Stimulated activated CD4-positive, alpha-beta T cell treated with anti-CD3 and anti-CD28 coated beads, TNF-alpha, amount 100 ng/mL, for 1 hour (primary cell): ENCODE measurements at places on chromosomes 1 and 21.

DNA sequence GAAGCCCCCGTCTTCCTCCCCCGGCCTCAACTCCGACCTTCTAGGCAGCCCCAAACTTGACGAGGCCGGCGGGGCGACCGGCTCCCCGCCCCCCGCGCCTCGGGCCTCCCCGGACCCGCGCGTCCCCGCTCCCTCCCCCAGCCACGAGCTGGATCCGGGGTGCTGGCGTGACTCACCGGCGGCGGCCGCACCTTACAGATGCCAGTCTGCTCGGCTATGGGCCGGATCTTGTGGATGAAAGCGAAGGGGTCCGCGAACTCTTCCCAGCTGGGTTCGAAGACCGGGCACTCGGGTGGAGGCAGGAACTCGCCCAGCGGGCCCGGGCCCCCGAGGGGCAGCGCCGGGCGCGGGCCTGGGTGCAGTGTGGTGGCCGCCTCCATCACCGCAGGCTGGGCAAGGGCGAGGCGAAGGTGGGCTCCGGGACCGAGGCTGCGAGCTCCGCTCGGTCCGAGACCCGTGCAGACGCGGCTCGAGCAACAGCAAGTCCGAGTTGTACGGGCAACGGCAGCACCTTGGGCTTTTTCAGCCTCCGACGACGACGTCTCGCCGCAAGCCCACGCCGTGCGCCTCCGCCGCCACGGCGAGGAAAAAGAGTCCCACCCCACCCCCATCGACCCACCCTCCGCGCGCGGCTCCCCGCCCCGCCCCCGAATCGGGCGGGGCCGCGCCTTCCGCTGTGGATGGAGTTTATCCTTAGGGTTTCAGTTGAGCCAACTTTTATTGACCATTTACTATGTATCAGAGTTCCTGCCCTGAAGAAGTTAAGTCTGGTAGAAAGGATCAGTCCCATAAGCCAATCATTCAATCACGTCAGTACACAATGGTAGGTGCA lies at the start of gene KDM5B:
Gene KDM5B (minus strand): TSS at position 496 of the 832 bp plus-strand sequence. CDS start 116 bp downstream, at position 380.
- no peak for DNase-seq

DNA sequence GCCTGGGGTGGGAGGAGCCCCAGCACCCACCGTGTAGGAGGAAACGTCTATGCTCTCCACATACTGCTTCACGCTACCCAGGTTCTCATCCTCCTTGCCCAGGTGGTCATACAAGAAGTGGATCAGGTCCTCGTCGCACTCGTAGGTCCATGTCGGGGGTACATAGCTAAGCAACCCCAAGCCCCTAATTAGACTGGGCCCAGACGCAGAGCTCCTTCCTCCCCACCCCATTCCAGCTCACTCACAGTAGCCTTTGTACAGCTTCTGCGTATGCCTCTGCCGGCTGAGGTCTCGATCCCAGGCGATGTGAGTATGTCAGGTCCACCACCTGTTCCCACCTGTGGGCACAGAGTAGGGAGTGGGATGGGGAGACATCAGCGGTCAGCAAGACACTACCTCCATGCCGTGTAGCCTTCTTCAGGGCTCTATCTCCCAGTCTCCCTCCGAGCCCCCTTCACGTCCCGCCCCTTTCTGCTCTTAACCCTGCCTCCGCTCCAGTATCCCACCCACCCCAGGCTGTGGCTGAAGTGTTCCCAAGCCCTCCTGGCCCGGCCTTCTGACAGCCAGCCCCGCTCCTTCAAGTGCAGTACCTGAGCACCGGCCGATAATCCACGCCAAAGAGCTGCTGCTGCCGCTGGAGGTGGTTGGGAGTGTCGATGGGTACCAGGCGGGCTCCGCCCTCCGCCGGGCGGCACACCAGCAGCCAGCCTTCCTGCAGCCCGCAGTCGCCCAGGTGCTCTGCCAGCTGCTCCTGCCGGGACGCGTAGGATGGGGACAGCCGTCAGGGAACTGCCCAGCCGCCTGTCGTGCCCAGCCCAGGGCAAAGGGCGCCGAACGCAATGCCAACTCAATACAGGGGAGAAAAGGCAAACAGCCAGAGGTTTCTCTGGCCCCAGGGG lies 919 bp downstream of the HECTD3 start:
- no peak for DNase-seq

GRCh38 chr1:201537891-201538611 lies 876 bp upstream of the NAV1 start:
- no peak for DNase-seq

DNA sequence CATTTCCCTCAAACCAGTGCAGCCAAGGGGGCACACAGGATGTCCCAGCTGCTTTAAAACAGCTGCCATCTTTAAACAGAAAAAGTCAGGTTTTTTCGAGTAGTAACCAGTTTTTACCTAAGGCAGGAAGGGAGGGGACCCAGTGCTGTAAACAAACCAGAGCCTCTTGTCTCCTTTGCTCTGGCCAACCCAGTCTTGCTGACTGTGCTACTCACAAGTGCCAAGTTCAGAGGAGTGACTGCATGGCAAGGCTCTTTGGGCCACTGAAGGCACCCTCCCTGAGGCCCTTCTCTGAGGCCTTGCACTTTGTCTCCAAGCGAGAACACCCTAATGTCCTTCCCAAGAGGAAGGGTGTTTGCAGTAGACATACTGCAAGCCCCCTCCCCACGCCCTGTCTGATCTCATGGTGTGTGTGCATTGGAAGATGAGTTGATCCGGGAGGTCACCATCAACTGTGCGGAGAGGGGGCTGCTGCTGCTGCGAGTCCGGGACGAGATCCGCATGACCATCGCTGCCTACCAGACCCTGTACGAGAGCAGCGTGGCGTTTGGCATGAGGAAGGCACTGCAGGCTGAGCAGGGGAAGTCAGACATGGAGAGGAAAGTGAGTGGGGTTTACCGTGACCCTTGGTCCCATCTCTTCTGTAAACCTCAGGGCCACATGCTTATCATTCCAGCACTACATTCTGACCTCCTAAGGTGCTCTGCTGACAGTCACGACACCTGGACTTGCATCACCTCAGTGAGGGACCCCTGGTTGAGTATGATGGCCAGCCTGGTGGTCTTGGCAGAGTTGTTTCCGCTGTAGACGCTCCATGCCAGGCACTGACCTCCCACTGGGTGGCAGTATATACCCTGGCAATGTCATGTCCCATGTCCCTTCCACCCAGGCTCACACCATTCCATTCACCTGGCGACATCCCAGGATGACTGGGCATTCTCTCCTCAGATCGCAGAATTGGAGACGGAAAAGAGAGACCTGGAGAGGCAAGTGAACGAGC lies 4.7 kb downstream of the DNALI1 start:
- no peak for DNase-seq

DNA sequence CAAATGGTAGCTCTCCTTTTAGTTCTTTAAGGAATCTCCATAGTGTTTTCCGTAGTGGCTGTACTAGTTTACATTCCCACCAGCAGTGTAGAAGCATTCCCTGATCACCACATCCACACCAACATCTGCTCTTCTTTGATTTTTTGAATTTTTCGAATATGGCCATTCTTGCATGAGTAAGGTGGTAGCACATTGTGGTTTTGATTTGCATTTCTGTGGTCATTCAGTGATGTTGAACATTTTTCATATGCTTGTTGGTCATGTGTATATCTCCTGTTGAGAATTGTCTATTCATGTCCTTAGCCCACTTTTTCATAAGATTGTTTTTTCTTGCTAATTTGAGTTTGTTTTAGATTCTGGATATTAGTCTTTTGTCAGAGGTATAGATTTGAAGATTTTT lies 84.6 kb upstream of the B3GALT2 start:
- DNase-seq: no peak

DNA sequence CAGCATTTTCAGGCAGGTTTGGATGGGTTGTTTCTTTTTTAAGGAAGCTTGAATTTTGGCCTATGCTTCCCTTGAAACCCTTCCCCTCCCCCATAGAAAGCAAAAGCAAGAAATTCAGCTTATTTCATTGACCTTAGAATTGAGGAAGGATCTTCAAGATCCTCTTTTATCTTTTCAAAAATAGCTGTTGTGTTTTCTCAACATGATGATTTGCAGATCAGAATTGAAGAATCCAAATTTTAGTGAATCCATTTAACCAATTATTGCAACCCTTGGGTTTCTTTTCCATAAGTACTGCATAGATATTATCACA lies 73.7 kb downstream of the LRRC8C start:
- DNase-seq: no peak

DNA sequence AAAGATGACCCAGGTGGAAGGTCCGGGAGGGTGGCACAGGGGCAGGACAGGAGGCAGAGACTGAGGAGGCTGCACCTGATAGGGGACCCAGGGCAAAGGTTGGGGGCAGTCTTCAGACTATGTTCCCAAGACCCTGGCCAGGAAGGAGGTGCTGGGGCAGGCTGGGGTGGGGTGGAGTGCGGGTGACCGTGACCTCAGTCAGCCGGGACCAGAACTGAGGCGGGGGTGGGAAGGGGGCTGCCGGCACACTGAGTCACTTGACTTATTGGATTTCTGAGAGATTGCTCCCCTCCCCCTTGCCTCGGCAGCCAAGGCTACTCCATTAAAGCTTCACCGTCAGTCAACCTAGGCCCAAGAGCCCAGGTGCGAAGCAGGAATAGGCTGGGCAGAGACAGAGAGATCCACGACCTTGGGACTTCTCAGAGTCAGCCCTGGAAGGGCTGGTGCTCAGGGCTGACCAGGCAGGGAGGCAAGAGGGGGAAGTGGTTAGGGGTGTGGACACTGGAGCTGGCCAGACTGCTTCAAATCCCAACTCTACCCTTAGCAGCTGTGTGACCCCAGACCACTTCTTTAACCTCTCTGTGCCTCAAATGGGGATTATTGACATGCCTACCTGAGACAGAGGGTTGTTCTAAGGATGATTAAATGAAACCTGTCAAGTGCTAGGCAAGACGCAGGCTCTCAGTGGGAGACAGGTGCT lies 47.9 kb upstream of the LAPTM5 start:
- no peak for DNase-seq

DNA sequence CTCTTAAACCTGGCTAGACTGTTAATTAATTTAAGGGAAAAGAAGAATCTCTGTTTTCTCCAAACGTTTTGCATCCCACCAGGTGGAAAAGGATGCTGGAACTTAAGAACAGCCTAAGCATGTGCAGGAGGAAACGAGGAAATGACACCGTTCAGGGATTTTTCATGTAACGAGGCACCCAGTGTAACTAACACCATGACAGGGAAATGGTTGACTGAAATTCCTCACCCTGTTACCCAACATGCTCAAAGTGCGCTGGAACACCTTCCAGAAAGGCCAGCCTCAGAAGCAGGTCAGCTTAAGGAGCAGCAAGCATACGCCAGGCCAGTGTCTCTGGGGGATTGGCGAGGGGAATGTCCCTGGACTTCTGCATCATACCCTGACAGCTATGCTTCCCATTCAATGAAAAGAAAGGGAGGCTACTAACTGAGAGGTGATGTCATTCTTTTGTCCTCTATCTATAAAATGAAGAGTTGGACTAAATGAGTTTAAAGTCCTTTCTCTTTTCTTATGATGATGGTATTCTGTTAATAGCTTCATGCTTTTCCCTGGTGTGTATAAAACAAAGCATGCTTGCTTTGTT lies 21.6 kb downstream of the TNN start:
- no peak for DNase-seq

GRCh38 chr1:154747740-154748404 lies 122.2 kb downstream of the KCNN3 start:
- DNase-seq: no peak

DNA sequence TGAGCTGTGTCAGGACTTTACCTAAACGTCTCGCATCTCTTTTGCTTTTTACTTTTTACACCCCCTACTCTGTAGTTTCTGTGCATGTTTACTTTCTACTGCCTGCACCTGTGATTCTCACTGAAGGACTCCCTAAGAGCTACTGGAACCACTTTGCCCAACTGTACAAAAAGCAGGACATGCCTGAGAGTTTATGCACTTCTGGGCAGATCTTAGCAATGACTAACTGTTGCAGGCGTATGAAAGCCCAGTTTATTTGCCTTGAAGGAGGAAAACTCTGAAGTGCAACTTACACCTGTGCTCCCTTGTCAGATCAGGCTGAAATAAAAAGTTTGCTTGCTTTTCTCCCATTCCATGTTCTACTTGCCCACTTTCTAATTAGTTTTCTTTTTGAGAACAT lies 467.0 kb upstream of the USP24 start:
- no peak for DNase-seq

- DNase-seq: no peak
These were observed 494.3 kb downstream of the BRINP3 start for GRCh38 chr1:189983166-189983890.

DNA sequence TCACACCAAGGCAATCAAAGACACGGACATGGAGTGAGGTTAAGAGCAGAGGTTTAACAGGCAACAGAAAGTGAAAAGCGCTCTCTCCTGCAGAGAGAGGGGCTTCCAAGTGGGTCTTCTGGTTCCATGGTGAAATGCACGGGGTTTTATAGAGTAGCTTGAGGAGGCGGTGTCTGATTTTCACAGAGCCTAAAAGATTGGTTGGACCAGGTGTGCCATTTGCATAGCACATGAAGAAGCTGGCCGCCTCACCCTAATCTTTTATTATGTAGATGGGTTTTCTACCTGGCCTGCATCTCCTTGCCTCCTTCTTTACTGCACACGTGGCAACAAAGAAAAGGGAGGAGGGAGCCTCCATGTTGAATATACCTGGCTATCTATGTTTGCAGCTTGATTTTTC lies 197.3 kb downstream of the RYR2 start:
- DNase-seq: no peak

DNA sequence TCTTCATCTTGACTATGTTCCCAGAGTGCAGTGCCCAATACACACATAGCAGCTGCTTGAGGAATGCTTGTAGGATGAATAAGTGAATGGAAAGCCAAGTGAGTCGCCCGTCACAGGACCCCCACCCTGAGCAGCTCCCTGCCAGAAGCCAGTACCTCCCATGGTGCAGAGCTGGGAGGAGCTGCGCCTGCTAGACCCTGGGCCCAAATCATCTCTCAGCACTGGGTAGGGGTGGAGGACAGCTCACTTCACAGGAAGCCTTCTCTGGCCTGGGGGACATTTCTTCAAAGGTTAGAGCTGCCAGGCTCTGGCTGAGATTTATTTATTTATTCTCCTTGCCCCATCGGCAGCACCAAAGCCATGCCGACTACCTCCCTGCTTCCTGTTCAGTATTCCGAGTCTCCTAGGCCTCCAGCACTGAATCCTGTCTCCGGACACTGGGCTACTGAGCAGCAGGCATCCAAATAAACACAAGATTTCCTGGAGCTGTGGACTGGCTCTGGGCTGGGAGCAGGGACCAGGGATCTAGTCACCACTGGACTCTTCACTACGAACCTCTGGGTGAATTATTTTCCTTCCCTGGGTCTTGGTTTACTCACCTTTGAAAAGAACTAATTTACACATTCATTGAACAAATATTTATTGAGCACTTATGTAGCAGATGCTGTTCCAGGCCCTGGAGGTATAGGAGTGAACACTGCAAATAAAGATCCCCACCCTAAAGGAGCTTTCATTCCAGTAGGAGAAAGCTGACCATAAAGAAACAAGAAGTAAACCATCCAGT lies 187.7 kb downstream of the TRABD2B start:
- DNase-seq: no peak
